ENCODE measurements at places on chromosomes 7 and 10.
A peak's percentile ranks its signal among the peaks of the same experiment; 100 is the strongest.

GRCh38 chr7:101861218-101861775 is 43.9 kb downstream of the CUX1 start:
- DNase-seq, result no peak

GRCh38 chr7:120992965-120993494 is 4.5 kb downstream of the CPED1 start:
- no peak for DNase-seq

DNA sequence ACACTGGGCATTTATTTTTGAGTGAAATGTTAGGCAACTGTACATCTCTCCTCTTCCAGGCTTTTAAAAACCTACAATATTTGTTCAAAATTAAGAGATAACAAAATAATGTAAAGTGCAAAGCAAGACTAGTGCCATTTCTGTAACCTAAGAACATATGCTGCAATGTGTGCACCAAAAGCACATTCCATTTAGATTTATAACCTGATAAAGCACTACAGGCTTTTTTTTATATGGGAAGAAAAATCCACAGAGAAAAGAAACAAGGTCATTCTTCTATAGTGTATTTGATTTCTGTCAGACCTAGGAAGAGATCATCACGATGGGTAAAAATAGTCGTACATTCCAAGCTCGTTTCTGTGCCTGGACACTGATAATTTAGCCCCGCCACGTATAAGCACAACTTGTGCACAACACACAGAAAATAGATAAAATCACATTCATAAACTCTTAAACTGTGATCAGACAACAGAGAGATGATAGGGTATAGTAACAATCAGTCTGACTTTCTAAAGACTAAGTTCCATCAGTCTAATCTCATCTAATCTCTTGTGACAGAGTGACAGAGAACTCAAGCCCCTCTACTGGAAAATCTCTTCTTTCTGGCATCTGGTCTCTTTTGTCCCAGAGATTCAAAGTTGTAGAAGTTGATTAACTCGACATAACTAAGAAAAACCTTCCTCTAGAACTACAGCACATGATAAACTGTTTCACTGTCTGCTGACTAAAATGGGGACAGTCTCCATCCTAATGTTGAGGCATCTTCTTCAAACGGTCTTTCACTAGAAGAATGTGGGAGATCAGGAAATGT is 6.7 kb downstream of the LAMB1 start:
- no peak for DNase-seq

DNA sequence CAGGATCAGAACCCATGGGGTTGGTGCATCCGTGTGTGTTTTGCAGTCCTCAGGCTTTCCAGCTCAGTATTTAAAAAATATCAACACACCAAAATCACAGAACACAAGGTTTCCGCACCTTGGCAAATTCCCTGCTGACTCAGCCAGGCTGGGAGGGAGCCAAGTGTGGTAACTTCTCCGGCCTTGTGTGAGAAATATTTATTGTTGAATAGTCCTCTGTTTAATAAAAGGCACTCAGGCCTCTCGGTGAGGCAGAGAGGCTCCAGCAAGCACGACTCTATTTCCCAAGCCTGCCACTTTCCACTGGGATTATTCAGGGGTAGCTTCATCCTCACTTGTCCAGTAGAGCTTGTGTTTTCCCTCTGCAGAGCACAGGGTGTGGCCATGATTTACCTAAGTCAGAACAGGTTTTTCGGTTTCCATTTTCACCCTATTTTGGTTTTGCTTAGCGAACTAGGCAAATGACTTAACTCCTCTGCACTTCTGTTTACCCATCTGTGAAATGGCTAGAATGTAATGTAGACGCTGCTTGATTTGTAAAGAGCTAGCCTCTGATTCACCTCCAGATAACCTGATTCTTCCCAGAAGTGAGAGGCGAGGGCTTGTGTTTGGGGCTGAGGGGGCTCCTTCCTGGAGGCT is 13.0 kb upstream of the CHST15 start:
- peak; percentile 38 for DNase-seq

GRCh38 chr7:69232445-69233376 is 365.6 kb upstream of the AUTS2 start:
- DNase-seq, result no peak

DNA sequence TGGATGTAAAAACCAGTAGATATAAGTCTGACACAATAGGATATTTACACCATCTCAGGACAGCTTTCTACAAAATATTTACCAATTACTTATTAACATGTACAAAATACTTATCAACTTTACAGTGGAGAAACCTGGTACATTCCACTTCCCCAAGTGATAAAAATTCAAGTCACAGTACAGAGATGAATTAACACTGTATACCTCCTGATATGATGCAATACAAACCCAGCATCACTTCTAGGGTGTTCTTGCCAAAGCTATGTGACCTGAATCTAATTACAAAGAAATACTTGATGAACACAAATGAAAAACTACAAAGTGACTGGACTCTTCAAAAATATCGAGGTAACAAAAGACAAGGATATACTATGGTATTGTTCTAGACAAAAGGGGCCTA is 156.4 kb upstream of the FGFR2 start:
- DNase-seq, result no peak

DNA sequence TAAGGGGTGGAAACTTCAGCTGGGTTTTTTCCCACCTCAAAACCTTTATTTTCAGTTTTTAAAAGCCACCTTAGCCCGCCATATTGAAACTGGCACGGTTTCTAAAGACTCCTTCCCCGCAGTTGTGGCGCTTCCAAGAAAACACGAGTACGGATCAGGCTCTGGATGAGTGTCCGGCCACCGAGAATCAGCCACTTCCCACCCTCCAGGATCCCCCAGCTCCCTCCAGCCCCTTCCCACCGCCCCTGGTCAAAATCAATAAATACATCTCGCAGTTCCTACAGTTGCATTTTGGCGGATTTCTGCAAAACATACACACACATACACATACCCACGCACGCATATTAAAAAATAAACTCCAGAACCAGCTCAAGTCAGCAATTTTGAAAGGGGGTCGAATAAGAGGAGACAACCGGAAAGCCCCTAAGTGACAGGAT is 1.1 kb downstream of the SFMBT2 start:
- peak; percentile 15 for DNase-seq

GRCh38 chr10:128777342-128777741 is 651.1 kb upstream of the MKI67 start:
- DNase-seq, result no peak

DNA sequence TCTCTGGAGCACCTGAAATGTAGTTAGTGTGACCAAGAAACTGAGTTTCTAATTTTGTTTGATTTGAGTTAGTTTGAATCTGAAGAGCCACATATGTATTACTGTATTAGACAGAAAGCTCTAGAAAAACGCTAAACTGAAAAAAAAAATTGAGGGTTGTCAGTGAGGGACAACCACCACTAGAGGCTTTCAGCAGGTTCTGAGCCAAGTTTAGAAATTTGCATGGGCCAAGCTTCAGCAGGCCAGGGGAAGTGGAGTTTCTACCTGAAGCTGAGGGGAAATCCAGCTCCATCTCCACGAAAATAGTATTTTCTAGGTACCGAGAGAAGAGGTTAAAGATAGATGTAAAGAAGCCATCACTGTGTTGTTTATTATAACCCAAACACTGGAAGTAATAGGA is 77.9 kb upstream of the PLXNA4 start:
- DNase-seq, result no peak

DNA sequence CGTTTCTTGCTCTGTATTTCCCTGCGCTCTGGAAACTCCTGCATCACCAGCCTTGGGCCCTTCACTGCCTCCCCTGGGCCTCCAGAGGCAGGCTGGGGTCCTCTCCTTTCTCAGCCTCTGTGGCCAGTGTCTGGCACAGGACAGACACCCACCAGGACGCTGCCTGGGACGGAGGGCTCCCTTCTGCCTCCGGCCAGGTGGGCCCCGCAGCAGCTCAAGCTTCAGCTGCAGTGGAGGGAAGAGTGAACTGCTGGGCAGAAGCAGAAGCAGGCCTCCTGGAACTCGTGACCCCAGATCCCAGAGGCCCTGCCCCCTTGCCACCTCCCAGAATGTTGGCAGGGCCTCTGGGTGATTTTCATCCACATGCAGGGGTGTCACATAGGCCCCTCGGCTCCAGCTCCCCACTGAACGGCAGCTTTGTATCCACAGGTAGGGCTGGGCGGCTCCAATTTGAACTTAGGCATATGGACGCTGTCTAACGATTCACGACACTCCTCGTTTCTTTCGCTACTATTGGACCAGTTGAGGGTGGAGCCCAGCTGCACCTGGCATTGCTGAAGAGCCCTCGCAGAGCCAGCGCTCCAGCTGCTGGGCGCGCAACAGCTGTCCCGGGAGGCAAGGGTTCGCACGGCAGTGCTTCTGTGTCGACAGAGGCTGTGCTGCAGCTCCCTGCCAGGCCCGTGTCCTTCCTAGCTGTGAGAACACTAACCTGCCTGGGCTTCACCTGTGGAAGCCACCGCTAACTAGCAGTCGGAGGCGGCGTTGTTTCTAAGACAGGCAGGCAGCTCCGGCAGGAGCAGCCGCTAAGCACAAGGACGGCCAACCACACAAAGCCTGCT is 18.4 kb upstream of the GPR146 start:
- no peak for DNase-seq

DNA sequence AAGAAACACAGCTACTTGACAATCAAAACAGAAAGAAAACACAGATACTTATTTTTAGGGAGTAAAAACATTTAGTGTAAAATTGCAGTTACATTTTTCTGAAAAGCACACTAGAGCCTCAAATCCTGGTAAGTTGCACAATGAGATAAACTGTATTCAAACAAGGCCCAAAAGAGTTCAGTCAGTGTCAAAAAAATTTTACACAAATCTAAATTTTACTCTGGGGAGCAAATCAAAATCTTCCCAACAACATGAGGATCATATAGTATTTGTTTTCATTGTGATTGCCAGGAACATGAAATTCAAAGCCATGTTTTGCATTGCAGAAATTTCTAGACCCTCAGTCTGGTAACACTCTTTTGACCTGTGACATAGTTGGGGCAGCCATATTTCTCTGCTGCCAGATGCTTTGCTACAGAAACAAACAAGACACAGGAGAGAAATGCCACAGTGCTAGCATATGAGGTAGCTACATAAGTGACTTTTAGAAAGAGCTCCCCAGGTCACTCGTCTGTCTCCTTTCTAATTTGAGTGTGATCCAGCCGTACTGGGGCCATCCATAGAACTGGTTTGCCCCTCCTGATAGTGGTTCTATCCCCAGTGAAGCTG is 49.6 kb downstream of the PDE1C start:
- DNase-seq, result no peak

DNA sequence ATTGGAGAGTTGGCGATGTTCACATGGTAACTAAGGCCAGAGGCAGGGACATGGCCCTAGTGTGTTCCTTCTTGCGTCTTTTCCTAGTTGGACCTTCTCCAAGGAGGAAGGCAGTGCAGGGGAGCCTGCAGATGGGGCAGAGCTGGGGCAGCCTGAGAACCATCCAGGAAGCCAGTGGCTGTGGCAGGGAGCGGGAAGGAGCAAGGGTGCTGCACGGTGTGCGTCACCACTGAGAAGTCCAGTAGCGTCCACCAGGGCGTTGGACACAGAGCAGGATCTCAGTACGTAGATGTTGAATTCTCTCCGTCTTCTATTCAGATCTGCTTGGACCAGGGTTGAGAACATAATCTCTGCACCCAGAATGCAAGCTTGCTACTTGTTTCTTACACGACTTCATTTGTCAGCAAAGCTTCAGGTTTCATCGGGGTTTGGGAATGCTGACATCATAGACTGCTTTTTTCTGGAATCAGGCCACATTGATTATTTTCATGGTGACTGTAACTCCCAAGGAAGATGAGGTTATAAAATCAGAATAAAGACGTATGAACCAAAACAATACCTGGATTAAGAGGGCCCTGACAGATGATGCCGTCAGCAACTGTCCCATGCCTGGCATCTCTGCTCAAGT is 130.3 kb downstream of the HECW1 start:
- DNase-seq, result no peak

GRCh38 chr7:8536431-8536830 is 103.0 kb downstream of the NXPH1 start:
- no peak for DNase-seq

GRCh38 chr7:82624337-82624736 is 180.8 kb upstream of the CACNA2D1 start:
- DNase-seq, result no peak
